ENCODE measurements at places on chromosomes 12 and 14.

DNA sequence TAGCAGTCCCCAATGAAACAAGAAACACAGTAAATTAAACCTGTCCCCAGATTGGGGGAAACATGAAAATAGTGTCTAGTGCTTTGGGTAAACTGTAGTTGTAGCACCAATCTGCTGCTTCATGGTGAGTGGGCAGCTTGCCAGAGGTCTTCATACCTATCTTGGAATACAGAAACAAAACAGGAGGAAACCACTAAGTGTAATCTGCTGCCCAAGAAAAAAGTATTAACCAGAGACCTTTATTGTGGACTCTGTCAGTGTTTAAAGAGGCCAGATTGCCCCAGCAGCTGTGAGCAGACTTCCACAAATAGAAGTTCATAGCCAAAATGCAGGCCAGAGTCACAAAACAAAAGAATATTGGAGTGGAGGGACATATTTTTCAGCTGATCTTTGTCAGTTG lies 2.3 kb downstream of the ISCU start:
- DNase-seq, result no peak

DNA sequence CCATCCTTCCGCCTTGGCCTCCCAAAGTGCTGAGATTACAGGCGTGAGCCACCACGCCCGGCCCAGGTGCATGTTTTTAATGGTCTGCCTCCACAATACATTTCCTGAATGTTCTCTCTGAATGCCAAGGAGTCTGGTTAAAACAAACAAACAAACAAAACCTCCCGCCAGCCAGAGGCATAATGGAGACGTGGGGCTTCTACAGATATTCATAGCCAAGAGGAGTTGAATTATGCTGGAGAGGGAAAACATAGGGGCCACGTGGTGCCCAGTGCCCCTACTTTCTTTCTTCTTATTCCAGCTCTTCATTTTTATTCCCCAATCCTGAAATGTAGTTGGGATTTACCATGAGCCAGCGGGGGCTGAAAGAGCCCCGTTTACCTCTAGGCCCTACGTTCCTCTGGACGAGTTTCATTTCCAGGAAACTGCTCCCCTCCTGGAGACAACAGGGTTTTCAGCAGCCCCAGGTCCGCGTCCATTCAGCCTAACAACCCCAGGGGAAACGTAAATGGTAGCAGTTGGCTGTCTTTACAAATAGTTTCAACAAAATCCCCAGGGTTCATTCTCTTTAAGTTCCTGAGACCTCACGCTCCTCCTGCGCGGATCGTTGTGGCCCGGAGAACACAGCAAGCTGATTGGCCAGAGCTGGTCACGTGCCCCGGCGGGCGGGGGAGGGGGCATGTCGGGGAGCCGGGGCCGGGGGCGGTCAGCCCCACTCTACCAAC lies 108.5 kb upstream of the ESRRB start:
- no peak for DNase-seq

DNA sequence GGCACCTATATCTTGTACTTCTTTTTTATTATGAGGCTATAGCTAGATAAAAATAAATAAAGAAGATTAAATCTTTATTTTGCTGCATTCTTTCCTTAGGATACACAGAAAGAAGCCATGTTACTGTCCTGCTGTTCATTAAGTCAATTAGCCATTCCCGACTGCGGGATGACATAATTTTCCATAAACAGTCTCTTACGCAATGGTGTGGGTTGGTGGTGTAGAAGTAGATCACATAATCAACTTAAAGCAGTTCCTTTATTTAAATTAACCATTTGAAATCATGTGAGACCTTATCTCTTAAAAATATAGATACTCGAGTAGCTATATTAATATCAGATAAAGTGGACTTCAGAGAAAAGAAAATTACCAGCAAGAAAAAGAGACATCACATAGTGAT lies 40.2 kb downstream of the TAOK3 start:
- no peak for DNase-seq

GRCh38 chr12:53005215-53005985 lies 856 bp upstream of the EIF4B start:
- DNase-seq, result no peak

GRCh38 chr14:52563120-52563519 lies 10.5 kb downstream of the GPR137C start:
- no peak for DNase-seq

DNA sequence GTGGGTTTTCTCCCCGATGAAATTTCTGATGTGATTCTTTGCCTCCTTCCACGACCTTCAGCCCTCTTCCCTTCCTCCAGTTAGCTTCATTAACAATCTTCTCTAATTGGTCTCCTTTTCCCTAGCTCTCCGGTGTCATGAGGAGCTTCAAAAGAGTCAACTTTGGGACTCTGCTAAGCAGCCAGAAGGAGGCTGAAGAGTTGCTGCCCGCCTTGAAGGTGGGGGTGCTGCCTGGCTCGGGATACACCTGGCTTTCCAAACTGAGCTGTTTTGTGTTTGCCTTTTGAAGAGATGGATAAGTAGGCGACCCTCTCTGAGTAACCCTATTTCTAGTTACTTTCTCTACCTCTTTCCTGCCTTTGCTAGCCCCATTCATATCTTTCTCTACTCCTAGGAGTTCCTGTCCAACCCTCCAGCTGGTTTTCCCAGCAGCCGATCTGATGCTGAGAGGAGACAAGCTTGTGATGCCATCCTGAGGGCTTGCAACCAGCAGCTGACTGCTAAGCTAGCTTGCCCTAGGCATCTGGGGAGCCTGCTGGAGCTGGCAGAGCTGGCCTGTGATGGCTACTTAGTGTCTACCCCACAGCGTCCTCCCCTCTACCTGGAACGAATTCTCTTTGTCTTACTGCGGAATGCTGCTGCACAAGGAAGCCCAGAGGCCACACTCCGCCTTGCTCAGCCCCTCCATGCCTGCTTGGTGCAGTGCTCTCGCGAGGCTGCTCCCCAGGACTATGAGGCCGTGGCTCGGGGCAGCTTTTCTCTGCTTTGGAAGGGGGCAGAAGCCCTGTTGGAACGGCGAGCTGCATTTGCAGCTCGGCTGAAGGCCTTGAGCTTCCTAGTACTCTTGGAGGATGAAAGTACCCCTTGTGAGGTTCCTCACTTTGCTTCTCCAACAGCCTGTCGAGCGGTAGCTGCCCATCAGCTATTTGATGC lies 797 bp downstream of the ESPL1 start:
- DNase-seq, result no peak

DNA sequence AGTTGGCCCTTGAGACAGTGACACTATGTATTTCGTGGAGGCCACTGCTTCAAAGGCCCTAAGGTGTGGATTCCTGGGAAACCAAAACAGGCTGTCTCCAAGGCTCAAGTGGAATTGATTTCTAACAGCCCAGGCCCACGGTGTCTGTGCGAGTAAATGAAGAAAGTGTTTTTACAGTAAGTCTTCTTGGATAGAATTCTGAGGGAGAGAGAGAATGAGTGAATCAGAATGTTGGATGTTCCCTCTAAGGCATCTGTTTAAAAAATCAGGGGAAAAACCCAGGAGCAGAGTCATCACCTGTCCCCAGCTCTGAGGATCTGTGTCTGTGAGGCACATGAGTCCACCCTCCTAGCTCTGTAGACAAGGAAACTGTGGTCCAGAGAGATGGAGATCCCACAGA lies 22.3 kb upstream of the BDKRB1 start:
- no peak for DNase-seq
